Stimulated activated CD4-positive, alpha-beta T cell treated with anti-CD3 and anti-CD28 coated beads, Interleukin-2, amount 100 ng/mL, for 48 hours (primary cell): ENCODE measurements at places on chromosomes 7 and 10.

DNA sequence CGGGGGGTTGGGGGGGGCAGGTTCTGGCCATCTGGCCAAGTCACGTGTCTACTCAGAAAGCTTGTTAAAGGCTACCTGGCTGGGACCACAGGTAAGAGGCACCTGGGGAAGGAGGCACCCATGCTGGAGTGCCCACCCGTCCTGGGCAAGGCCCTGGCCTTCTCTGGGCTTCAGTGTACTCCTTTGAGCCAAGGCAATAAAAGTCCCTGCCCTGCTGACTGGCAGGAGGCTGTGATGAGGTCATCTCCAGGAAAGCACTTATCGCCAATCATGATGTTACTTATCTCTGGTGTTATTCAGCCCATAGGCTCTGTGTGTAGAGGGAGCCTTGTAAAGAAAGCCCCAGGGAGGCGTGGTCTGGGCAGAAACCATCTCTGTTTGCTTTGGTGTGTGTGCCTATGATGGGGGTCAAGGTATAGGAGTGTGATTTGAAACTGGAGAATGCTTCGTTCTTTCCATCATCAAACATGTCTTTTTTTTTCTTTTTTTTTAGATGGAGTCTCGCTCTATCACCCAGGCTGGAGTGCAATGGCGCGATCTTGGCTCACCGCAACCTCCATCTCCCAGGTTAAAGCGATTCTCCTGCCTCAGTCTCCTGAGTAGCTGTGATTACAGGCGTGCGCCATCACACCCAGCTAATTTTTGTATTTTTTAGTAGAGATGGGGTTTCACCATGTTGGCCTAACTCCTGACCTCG lies 2.5 kb upstream of the CLDN4 start:
- no peak for DNase-seq

GRCh38 chr7:128053991-128054390 lies 22.8 kb upstream of the LRRC4 start:
- no peak for DNase-seq

DNA sequence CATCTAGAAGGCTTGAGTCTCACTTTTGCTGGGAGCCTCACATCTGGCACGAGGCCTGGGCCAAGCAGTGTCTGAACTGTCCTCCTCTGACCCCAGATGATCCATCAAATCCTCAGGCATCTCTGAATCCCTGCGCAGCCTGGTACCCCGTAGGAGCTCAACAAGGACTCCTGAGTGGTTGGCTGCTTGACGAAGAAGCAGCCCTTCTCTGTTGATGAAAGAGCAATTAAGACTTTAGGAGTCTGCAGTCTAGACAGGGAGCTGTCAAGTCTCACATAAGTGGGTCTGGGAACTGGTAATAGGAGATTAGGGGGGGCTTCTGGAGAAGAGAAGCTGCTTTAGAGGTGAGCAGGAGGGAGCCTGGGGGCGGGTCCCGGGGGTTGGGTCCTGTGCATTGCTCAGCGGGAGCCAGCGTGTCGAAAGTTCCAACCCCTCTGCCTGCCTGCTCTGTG lies 326.0 kb downstream of the RPS24 start:
- DNase-seq: no peak

GRCh38 chr10:115953281-115953680 lies 319.7 kb downstream of the GFRA1 start:
- DNase-seq: no peak

GRCh38 chr10:86206240-86206579 lies 160.4 kb downstream of the GRID1 start:
- no peak for DNase-seq

- no peak for DNase-seq
These were observed 373.3 kb upstream of the PRKCQ start for GRCh38 chr10:6953271-6953801.

DNA sequence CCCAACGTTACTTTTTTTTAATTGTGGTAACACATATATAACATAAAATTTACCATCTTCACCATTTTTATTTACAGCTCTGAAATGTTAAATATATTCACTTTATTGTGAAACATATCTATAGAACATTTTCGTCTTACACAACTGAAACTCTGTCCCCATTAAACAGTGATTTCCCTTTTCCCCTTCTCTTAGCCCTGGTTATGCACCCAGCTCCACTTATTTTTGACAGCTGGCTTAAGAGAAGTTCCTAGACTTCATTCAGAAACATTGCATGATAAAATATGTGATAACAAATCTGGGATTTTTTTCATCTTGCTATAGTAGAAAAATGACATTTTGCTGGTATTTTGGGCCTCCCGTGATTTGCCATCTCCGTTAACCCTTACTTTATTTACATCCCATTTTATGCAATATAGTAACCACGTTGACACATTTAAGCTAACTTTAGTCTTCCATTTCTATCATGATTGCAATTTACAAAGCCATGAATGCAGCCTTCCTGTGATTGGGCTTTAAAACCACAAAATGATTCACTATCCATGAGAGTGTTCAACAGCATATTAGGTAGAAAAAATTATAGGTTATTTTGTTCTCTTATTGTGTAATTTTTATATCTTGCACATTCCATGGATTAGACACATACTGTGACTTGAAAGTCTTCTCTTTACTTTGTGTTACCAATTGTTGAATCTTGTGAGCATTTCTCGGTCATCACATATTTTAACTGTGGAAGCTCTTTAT lies 139.6 kb downstream of the SND1 start:
- DNase-seq: no peak

- DNase-seq: no peak
These were observed 45.9 kb downstream of the RAMP3 start for GRCh38 chr7:45203459-45203858.

- no peak for DNase-seq
These were observed 143.3 kb downstream of the GRID1 start for GRCh38 chr10:86223256-86223655.

- DNase-seq: no peak
These were observed 57.1 kb upstream of the IGFBP3 start for GRCh38 chr7:45978010-45978681.

DNA sequence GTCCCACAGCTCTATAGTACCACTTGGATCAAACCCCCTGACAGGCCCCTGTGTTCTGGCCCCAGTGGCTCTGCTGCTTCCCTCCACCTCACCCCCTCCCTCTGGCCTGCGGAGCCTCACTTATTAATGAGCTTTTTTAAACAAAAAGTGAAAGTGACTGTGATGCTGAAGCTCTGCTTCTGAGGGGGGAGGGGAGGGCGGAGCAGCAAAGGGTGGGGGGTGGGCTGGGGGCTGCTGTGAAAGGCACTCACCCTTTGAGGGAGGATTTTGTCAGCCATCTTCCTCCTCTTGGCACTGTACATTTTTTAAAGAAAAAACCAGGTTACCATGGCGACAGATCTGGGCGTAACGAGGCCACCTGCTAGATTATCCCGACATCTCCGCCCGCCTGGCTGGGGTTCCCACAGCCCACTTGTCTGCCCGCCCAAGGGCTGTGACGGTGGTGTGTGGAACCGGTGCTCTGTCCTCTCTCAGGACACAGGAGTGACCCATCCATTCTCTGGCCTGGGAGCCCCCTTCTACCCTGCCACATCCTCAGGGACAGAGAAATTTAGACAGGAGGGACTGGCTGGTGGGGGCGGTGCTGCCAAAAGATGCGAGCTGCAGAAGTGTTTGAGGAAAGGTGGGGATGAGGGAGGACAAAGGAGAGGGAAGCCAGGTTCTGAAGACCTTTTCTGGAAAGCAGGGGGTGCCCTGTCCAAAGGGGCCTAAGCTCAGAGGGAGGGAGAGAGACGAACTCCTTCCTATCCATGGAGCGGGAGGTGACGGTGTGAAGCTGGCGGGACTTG lies 4.9 kb downstream of the SMARCD3 start:
- DNase-seq: no peak

GRCh38 chr7:3780525-3780924 lies 479.5 kb downstream of the SDK1 start:
- DNase-seq: no peak

- DNase-seq: no peak
These were observed 26.4 kb downstream of the NUDT13 start for GRCh38 chr10:73136627-73137026.

DNA sequence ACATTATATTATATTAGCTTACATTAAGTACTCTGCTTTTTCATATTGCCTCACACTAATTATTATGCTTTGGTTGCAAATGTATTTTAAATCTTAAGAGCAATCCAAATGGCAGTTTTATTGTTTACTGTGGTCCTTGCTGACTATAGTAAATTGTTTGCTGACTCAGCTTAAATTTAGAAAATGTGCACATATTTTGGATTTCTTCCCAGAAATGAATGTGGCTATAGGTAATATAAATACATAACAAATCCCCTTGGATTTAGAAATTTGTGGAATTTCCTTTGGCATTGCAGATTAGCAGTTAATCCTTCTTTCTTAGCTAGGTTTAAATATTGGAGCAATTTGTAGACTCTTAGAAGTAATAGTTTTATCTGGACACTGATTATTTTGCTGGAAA lies 565.8 kb downstream of the NRG3 start:
- DNase-seq: no peak

DNA sequence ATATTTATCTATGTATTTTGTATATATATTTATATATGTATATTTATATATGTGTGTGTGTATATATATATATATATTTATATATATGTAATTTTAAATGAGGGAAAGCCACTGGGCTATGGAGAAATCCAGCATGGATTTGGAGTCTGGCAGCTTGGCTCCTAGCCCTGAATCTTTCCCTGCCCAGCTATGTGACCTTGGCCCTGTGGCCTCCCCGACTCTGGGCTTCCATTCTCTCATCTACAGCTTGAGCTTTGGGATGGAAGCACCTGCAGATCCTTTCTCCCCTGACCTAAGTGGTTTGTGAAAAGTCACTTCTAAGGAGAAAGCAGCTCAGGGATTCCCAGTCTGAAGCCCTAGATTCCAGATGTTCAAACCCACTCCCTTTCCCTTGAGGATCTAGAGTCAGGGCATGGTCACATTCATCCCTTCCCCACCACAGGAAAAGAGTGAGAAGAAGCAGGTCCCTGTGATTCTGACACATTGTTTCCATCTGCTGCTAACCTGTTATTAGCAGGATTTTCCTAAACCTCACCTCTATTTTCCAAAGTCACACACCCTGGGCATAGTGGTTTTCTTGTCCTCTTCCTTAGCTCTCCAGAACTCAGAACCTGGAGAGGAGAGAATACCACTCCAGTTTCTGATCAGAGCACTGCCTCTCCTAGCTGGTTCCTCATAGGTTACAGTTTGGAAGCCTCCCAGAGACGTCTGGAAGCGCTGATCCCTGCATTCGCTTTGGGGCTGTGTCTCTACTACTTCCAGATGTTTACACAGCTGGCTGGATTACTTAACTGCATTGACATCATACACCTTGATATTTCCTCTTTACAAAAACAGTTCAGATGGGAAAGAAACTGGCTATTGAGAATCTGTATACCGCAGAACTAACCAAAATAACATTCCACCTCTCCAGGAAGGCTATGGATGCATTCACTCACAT lies 327.5 kb upstream of the ZMIZ1 start:
- no peak for DNase-seq

- DNase-seq: no peak
These were observed 40.9 kb downstream of the FHIP2A start for GRCh38 chr10:114862456-114862855.

- DNase-seq: no peak
These were observed 371.8 kb downstream of the MDFIC start for GRCh38 chr7:115293628-115294240.

DNA sequence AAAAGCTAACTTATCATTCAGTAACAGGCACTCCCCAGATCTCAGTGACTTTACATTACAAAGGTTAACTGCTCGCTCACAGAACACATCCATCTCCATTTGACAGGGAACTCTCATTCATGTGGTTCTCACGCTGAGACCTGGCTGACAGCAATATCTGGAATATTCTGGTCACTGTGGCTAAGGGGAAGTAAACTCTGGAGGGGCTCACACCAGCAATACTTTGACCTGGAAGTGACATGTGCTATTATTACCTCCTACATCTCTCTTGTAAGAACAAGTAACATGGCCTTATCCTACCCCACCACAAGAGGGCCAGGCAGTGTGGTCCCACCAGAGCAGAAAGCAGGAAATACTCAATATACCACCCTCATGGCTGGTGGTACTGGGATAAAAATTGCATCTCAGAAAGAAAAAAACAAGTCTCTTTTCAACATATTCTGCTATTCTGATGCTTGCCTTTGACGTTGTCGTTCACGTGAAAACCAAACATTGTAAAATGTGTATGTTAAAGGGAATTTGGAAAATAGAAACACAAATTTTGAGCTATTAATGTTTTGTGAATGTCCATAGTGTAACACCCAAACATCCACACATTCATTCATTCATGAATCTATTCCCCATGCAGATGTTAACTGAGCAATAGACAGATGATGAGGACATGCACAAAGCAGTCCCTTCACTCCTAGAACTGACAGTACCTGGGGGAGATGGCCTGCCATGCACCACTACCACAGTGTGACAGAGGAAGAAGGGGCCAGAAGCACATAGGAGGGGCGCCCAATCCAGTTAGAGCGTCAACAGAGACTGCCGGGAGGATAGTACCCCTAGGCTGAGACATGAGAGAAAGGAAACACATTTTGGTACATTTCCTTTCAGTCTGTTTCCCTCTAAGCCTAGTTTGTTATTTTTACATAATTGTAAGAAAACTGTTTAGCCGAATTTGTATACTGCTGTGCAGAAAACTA lies 166.0 kb upstream of the SP4 start:
- peak; percentile 27 for DNase-seq

- no peak for DNase-seq
These were observed 570.4 kb downstream of the TCERG1L start for GRCh38 chr10:130740915-130741750.

GRCh38 chr7:71595176-71595575 lies 463.2 kb downstream of the GALNT17 start:
- no peak for DNase-seq
